Sigmoid colon (tissue), 7 donors: ENCODE measurements at places on chromosomes 3 and 15. TPM values are rescaled to one million over a fixed set of nuclear protein-coding genes. Genes with fewer than 3 reads are reported as not detected.

- no peak overlapping the region for H3K27ac ChIP-seq
- H3K36me3 ChIP-seq = peaks cover 33% of the 10 kb centered on the region
- DNase-seq = no peak
- no peak overlapping the region for H3K4me3 ChIP-seq
- no peaks in the 10 kb centered on the region for H3K4me1 ChIP-seq
Observed at GRCh38 chr15:28273873-28274610, 47.9 kb downstream of the HERC2 start.

DNA sequence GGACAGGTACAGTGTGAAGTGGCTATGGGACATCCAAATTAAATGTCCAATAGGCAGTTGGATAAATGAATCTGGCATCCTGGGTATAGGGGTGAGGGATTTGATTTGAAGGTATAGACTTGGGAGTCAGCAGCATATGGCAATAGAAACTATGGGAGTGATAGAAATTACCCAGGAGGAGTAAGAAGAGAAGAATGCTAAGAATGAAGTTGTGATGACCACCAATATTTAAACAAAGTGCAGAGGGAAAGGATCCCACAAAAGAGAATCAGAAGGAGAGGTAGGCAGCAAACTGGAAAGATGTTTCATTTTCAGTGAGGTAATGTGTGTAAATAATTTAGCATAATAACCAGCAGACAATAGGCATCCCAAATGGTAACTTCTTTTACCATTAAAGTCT, 13.8 kb upstream of the MSL2 start:
- H3K4me3 ChIP-seq = no peak overlapping the region
- H3K27ac ChIP-seq = no peak overlapping the region
- H3K27me3 ChIP-seq = no peaks in the 10 kb centered on the region
- H3K36me3 ChIP-seq = no peaks in the 10 kb centered on the region
- no peak for DNase-seq
- no peaks in the 10 kb centered on the region for H3K4me1 ChIP-seq

GRCh38 chr3:157059661-157060060, 100.3 kb downstream of the CCNL1 start:
- H3K4me3 ChIP-seq = no peak overlapping the region
- H3K27ac ChIP-seq = no peak overlapping the region
- H3K36me3 ChIP-seq = no peaks in the 10 kb centered on the region

GRCh38 chr15:40338041-40338657, 2.6 kb downstream of the CCDC9B start:
- peaks cover 17% of the 10 kb centered on the region for H3K36me3 ChIP-seq
- H3K27me3 ChIP-seq = no peaks in the 10 kb centered on the region
- peak; percentile 94 for DNase-seq
- peak overlapping the region; percentile 66 for H3K4me3 ChIP-seq
- H3K27ac ChIP-seq = peak overlapping the region; percentile 99

- no peaks in the 10 kb centered on the region for H3K4me1 ChIP-seq
- no peak for DNase-seq
- no peaks in the 10 kb centered on the region for H3K27me3 ChIP-seq
- no peak overlapping the region for H3K27ac ChIP-seq
Observed at GRCh38 chr3:97200387-97200786, 386.0 kb downstream of the EPHA6 start.

DNA sequence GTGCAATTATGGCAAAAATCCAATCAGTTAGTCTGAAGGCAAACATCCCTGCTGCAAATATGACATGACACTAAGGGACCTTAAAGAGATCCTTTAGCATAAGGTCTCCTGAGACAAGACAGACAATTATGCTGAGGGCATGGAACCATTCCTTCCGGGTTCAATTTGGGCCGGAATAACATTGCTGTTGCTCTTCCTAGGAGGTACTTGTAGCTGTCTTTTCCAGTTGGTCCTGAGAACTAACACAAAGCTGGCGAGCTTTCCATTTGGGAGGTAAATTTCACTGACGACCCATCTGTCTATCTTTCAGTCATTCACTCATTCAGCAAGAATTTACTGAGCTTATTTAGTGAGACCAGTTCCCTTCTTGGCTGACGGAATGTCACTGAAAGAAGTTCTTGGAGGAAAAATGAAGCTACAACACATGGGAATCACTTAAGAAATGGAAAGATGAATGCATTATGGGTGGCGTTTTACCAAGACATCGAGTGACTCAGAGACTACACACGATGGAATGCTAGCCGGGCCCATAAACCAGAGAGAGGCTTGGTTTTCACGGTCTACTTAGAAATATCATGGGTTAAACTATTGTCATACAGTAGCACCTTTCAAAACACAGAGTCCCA, 215.5 kb downstream of the PDZRN3 start:
- no peak overlapping the region for H3K4me3 ChIP-seq
- no peaks in the 10 kb centered on the region for H3K27me3 ChIP-seq
- DNase-seq = no peak
- H3K36me3 ChIP-seq = no peaks in the 10 kb centered on the region
- H3K4me1 ChIP-seq = peaks cover 81% of the 10 kb centered on the region

THUMPD3 gene
- 20.5 TPM for total RNA-seq

ZIC1 gene
- total RNA-seq = not detected

TMEM207 gene
- not detected for total RNA-seq

GP5 gene
- total RNA-seq = 0.14 TPM

HRH1 gene
- 57.3 TPM for total RNA-seq

DNAJC13 gene
- 48.5 TPM for total RNA-seq
